ENCODE measurements at places on chromosomes 12 and 14.

GRCh38 chr12:90216020-90216552 lies 507.4 kb upstream of the ATP2B1 start:
- no peaks in the 10 kb centered on the region for H3K27me3 ChIP-seq
- peaks cover 4% of the 10 kb centered on the region for H3K4me1 ChIP-seq
- no peak overlapping the region for H3K4me3 ChIP-seq
- H3K27ac ChIP-seq, result no peak overlapping the region

- no peak for DNase-seq
- no peaks in the 10 kb centered on the region for H3K36me3 ChIP-seq
- H3K27ac ChIP-seq, result no peak overlapping the region
- H3K27me3 ChIP-seq, result peaks cover 6% of the 10 kb centered on the region
- H3K4me1 ChIP-seq, result no peaks in the 10 kb centered on the region
- H3K4me3 ChIP-seq, result no peak overlapping the region
Measured at GRCh38 chr14:25101276-25101675, 51.3 kb upstream of the STXBP6 start.

DNA sequence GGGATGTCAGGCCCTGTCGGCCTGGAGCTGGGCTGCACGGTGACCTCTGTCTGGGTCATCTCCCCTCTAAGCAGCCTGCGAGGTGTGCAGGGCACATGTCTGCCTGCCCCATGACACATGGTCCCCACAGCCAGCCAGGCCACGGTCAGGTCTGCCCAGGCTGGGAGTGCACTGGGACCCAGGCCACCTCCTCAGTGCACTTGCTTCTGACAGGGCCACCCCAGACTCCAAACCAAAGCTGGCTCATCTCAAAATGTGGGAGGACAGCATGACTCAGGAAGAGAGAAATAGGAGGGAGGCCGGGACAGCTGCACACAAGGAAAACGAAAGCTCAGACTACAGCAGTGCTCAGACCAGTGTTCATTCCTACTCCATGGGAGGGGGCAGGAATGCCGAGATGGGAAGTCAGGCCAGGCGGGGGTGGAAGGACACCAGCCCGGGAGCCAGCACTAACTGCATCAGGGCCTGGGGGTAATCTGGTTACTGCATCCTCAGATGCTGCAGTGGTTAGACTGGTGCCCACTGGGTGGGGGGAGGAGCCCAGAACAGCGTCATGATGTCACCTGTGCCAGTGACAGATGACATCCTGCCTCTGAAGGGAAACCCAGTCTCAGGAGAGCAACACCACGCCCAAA lies 4.0 kb downstream of the P2RX2 start:
- peaks cover 7% of the 10 kb centered on the region for H3K27me3 ChIP-seq
- peaks cover 7% of the 10 kb centered on the region for H3K36me3 ChIP-seq
- H3K4me1 ChIP-seq, result peaks cover 16% of the 10 kb centered on the region
- DNase-seq, result no peak

- H3K4me3 ChIP-seq, result no peak overlapping the region
- no peak for DNase-seq
- no peaks in the 10 kb centered on the region for H3K27me3 ChIP-seq
Measured at GRCh38 chr14:45970621-45971020, 681.0 kb downstream of the RPL10L start.

DNA sequence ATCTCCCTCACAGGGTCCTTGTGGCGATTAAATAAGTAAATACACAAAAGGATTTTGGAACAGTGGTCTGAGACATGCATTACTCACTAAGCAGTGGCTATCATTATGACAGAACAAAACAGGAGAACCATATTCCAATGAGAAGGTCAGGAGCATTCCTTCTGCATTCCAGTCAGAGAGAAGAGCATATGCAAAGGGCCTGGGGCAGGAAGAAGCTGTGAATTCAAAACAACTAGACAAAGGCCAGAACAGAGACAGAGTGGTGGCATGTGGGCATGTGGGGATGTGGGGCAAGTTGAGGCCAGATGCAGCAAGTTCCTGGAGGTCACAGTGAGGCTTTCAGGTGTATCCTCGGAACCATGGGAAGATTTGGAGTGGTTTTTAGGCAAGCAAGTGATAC lies 70.1 kb upstream of the VRK1 start:
- H3K4me1 ChIP-seq, result no peaks in the 10 kb centered on the region

- H3K4me1 ChIP-seq, result peaks cover 14% of the 10 kb centered on the region
- no peak overlapping the region for H3K4me3 ChIP-seq
- no peaks in the 10 kb centered on the region for H3K36me3 ChIP-seq
- peaks cover 13% of the 10 kb centered on the region for H3K27me3 ChIP-seq
- no peak for DNase-seq
Measured at GRCh38 chr14:105534586-105534985, 8.2 kb downstream of the TMEM121 start.
